ENCODE measurements at places on chromosomes 1 and 21. TPM values are rescaled to one million over a fixed set of nuclear protein-coding genes. Genes with fewer than 3 reads are reported as not detected.
A peak's percentile ranks its signal among the peaks of the same experiment; 100 is the strongest.

DNA sequence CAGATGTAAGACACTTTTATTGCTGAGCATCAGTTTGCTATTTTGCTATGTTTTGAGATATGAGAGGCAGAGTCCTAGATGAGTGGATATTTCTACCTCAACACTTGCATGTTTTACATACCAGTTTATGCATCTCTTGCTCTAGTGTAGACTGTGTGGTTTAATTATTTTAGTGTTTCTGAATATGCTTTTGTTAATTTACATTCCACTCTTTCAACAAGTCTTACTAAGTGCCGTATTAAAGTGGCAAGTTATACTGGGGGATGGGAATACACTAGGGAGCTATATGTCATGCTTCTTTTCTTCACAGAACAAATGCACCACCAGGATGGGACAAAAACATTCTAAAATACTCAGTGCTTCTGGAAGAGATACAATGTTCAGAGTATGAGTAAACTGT, 507.7 kb upstream of the PRMT6 start:
- DNase-seq = no peak

DNA sequence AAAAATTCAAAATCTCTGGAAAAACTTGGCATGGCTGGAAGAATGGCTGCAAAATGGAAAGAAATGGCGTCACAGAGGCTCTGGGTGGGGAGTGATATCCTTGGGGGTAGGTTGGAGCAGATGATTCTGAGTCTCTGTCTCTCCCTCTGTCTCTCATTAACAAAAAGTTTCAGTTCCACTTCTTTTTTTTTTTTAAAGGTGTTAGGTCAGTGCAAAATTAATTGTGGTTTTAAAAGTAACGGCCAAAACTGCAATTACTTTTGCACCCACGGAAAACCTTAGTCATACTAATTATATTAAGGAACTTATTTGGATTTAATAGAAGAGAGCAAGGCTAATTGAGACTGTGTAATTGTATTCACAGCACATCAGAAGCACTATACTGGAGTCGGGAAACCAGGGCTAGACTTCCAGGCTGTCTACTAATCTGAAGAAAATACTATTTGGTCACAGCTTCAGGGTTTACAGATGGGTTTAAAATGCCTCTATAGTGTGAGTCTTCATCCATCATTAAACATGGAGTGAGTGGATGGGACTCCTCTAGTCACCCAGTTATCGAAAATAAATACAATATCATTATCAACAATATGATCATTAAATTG, 289.1 kb upstream of the PLD5 start:
- DNase-seq = no peak

DNA sequence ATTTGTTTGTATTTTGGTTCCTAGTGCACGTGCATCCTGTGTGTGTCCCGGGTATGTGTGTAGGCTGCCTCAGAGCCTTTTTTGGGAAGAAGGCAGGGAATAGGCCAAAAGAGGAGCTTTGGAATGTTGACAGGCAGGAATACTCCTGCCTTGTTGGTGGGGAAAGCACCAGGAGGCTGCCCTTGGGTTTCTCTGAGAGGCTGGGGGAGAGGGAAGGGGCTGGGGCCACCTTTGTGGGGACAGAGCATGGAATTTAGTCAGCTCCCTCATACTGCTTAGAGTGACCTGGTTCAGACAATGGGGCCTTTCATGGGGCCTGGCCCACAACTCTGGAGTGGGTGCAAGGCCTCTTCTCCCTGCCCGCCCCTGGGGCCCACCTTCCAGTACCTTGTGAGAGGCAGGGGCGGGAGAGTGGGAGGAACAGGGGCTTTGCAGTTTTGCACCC, 31.3 kb downstream of the ACOT11 start:
- DNase-seq = no peak

GRCh38 chr1:55928576-55928975, 650.8 kb downstream of the PLPP3 start:
- DNase-seq = no peak

- DNase-seq = no peak
Measured at GRCh38 chr1:93722081-93723031, 40.7 kb upstream of the BCAR3 start.

GRCh38 chr1:179298952-179299351, 5.4 kb downstream of the SOAT1 start:
- no peak for DNase-seq

GRCh38 chr1:40794974-40795715, 11.6 kb downstream of the KCNQ4 start:
- no peak for DNase-seq

GRCh38 chr1:116958977-116959376, 42.6 kb upstream of the CD101 start:
- no peak for DNase-seq

DNA sequence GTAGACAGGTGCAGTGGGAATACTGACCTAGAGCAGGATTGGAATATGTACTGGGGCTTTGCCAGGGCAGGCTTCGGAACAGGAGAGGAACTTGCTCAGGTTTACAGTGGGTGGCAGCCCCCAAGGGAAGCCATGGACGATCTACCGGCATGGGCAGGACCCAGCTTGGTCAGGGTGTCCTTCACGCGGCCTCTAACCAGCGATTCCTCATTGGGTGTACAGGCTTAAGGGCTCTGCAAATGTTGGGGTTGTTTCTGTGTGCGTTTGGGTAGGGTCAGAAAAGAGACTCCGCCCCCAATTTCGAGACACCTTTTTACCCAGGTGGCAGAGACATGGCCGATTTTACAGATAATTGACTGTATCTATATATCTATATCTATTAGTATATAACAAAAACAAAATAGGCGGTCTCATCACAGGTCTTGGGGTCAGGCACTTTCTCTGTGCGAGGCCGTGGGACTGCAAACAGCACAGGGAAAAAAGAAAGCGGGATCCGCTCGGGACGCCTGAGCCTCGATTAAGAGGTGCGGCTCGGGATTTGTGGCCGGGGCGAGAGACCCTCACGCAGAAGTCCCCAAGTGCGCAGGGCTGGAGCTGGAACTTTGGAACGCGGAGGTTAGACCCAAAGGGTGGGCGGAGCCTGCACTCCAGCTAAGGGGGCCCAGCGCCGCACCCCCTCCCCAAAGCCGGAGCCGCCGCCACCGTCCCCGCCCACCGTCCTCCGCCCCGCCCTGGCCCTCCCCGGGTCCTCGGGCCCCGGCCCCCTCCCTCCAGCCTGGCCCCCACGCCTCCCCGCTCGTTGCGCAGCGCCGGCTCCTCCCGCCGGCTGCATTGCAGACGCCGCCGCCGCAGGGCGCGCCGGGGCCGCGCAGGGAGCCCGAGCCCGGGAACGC, 67.5 kb upstream of the VAMP3 start:
- no peak for DNase-seq

DNA sequence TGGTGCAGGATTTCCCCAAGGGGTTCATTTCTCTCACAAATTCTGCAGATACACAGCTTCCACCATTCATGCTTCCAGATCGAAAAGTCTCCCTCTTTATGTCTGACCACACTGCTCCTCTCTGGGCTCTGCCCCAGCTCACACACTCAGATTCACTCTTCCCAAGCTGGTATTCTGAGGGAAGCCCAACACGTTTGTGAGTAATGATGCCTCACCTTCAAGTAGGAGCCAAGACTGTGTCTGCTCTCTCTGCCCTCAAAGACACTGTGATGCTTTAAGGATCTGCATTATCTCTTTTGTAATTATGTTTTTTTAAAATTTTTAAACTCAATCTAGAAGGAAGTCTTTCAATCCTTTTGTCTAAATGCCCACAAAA, 19.8 kb downstream of the PRAMEF11 start:
- DNase-seq = peak; percentile 23

DNA sequence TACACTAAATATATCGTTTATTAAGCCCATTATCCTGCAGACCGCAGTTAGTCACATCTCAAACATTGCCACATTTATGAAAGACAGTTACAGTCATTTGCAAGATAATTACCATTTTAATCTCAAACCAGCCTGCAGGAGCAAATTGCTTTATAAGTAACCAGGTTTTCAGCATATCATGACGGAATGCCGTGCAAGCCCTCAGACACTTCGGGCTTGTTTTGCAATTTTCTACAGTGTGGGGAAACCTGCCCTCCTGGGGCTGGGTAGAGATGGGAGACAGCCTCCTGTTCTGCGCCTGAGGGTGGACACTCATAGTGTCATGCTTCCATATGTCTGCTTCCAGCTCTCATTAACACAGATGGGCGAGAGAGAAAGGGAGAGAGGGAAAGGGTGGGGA, 563.9 kb downstream of the NPHP4 start:
- DNase-seq = no peak

The ELAPOR1 gene
- 1.7 TPM for total RNA-seq

The SLFNL1 gene
- 0.17 TPM for total RNA-seq

The VANGL2 gene
- total RNA-seq = 6.3 TPM

The ZMYND12 gene
- not detected for total RNA-seq

The ZBTB48 gene
- 12.6 TPM for total RNA-seq

The TMPRSS2 gene
- total RNA-seq = 0.05 TPM

The TCEA3 gene
- total RNA-seq = 0.89 TPM

The PPIAL4G gene
- total RNA-seq = not detected

The ANGPTL3 gene
- total RNA-seq = not detected

Data from A172 (cell line).